ENCODE measurements at places on chromosomes 7 and 10.
A peak's percentile ranks its signal among the peaks of the same experiment; 100 is the strongest.

- peak; percentile 88 for DNase-seq
These were observed 66.4 kb downstream of the ST8SIA6 start for GRCh38 chr10:17387861-17388503.

DNA sequence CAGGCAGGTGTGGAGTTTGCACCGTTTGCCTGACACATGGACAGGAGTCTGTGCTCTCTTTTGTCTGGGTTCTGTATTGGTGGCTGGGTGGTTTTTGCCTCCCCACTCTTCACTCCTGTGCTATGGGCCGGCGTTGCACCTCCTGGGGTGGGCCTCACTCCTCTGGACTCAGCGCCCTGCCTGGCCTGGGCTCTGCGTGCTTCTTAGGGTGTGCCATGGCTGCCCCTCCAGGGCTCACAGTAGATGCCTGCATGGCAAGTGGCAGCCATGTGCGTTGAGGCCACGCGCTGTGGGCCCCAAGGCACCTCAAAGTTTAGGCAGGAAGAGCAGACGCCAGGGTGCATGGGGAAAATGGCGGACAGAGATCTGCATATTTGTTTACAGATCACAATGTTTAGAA, 319.8 kb downstream of the ADARB2 start:
- no peak for DNase-seq

- peak; percentile 8 for DNase-seq
These were observed 84.1 kb upstream of the INHBA start for GRCh38 chr7:41786944-41787343.

- no peak for DNase-seq
These were observed 383.1 kb upstream of the STEAP1 start for GRCh38 chr7:89771003-89771636.

DNA sequence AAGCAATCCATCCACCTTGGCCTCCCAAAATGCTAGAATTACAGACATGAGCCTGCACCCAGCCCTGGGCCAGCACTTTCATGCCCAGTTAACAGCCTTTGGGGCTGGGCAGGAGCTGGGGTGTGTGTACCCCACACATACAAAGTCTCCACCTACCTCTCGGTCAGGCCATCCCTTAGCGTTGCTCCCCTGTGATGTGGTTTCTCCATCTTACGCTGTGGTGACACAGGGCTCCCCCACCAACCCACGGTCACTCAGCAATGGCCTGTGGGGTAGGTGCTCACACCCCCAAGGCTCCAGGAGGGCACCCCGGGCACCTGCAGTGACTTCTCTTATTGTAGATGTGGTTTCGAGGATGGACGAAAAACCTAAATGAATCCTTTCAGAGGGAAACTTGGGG, 58.8 kb downstream of the ASB13 start:
- no peak for DNase-seq

GRCh38 chr10:109762555-109762954, 160.8 kb downstream of the XPNPEP1 start:
- DNase-seq: no peak

DNA sequence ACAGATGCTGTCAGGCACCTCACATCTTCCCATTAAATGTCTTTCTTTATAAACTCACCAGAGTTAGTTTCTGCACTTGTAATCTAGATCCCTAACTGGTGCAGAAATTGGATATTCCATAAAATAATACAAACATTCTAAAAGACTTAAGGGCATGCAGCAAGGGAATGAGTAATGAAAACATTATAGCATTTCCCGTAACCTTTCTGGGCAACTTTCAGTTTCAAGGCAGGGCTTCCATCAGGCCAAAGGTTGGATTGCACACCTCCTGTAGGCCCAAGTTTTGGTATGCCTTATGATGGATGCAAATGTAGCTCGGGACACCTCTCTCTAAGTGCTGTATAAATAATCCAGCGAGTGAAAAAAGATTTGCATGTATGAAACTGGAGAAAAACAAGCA, 129.9 kb upstream of the LYZL2 start:
- DNase-seq: no peak

GRCh38 chr10:58502956-58503355, 9.7 kb upstream of the BICC1 start:
- peak; percentile 34 for DNase-seq

DNA sequence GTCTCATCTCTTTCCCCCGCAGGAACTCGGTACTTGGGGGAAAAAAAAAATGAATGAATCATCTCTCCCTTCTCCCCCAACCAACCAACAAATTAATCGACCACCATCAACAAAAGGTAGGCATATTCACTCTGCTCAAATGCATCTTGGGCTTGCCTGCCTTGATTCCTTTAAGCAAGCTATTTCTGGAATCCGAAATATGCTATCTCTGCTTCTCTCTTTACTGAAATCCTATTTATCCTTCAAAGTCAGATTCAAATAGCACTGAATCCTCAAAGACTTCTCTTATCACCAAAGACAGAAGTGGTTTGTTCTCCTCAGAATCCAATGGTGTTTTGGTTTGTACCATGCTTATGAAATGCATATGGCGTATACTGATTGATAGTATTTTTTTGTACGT, 49.6 kb upstream of the TPK1 start:
- DNase-seq: no peak

DNA sequence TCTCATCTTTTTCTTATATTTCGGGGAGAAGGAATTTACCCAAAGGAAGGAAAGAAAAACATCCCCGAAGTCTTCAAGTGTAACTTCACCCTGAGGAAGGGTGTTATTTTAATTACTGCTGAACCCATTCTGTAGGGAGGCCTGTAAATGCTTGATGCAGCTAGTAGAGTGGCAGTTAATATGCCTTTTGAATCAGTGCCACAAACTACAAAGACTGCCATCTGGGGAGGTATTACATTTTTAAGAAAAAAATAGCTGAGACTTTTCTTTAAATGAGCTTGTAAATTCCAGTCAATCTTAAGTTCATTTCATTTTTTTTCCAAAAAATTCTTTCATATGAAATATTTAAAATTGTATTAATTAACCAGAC, 233.1 kb upstream of the FERD3L start:
- DNase-seq: no peak

- peak; percentile 93 for DNase-seq
These were observed 11.7 kb upstream of the VIM start for GRCh38 chr10:17216217-17216900.

GRCh38 chr7:92242972-92243371, 2.7 kb downstream of the KRIT1 start:
- DNase-seq: no peak

- DNase-seq: no peak
These were observed 225.8 kb downstream of the EXOC4 start for GRCh38 chr7:133478591-133479135.

GRCh38 chr10:27258492-27258837, 17.9 kb upstream of the ACBD5 start:
- no peak for DNase-seq

DNA sequence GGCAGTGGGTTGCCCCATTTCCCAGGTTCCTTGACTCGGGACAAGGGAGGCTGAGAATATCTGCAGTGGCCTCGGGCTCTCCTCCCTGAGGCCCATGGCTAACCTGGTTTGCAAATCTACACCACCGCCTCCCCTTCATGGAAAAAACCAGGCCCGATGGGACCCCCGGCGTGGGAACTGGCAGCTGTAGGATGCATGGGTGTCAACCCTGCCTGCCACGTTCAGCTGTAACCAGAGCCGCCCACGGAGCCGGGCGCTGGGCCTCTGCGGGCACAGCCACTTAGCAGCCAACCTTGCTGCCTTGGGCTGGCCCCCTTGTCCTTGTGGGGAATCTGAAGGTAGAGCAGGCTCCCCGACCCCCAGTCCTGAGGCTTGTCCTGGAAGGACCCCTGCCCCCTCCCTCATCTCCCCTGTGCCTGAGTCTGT, 1.6 kb downstream of the PWWP2B start:
- no peak for DNase-seq

DNA sequence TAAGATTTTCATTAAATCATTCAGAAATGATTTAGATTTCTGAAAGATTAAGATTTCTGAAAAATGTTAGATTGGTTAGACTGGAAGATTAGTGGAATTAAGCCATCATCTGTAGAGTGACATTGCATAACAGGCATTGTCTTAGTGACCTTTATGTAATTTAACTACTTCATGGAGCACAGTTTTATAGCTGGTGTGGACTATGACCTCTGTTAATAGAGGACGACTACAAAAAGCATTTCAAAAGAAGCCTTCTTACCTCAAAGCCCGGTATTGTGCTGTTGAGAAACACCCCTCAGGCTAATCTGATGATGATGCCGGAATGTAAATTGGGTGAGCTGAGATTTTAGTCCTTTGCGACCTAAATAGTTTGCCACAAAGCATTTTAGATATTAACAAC, 55.6 kb downstream of the GALNT11 start:
- peak; percentile 64 for DNase-seq

DNA sequence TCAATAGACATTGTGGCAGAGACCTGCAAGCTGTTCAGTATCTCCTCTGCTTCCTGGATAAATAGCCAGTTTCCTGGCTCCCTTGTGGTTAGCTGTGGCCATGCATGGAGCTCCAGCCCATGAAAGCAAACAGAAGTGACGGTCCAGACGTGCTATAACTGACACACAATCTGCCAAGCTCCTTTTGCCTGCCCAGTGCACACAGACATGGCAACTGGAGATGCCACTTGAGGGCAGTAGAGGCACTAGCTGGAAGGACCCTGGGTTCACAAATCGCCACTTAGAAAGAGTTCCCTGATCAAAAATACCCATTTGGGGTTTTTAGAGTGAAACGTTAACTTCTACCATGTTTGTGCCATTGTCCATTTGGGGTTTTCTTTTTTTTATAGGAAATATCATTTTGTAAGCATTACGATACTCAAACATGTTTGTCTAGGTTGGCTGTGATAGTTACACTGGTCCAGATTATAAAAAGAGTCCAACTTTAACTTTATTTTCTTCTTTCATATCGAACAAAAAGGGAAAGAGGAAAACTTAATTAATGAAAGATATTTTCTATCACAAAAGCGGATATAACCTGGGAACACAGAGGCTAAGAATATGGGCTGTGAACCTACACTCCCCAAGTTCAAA, 31.3 kb downstream of the KIN start:
- DNase-seq: peak; percentile 39

DNA sequence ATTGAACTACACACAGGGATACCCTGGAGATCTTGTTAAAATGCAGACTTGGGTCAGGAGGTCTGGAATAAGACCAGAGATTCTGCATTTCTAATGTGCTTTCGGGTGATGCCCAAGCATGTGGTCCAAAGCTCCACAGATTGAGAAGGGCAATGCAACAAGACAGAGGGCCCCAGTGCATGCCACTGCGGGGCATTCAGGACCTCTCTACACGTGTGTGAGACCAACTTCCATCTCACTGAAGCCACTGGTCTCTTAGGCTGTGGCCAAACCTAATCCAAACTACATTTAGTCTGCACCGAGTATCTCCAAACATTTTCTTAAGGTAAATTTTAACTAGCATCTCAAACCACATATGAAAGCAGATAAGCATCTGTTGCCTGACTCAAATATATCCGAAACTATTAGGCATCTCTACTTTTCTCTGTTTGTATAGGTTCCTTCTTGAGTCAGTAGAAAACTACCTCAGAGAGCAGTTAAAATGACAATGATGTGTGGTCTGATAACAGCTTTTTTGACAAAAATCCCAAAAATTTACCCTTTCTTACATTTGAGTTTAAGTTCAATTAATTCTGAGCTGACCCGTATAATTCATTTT, 107.5 kb downstream of the ELMO1 start:
- DNase-seq: no peak

GRCh38 chr10:61330669-61331068, 122.5 kb downstream of the TMEM26 start:
- no peak for DNase-seq

GRCh38 chr10:11516431-11516746, 95.1 kb downstream of the USP6NL start:
- no peak for DNase-seq

DNA sequence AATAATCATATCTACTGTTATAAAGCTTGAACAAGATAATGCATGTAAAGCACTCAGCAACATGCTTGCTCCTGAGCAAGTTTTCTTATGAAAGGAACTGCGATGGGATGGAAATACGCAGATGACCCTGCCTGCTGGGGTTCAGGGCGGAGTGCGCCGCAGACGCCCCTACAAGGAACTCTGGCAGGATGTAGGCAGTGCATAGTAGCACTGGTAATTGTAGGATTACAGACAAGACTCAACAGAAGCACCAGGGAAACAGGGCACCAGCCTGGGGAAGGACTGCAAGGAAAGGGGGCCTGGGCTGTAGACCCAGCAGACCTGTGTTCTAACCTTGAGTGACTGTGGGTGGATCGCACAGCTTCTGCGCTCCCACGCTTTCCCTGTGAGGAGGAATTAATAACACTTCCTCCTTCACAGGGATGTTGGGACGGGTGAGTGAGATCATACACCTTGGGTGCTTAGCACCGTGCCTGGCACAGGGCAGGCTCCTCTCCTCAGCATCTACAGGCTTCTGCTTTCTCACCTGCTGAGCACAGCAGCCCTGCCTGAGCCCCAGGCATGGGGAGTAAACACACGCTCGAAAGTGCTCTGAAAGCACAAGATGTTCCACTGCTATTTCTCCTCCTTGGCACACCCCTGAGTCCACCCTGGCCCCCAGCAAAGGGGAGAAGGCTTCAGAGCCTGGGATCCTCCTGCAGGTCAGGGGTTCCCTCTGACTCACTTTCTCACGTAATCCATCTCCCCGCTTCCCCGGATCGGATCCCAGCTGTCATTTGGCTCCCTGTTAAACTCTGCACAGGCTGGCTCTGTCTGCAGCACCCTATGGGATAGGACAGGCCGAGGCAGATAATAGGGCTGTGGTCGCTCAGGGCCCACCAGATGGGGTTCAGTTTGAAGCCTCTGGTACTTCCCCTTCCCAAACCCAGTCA, 19.2 kb downstream of the ITPRIP start:
- peak; percentile 89 for DNase-seq

GRCh38 chr7:5767066-5767465, 14.4 kb downstream of the RNF216 start:
- no peak for DNase-seq

DNA sequence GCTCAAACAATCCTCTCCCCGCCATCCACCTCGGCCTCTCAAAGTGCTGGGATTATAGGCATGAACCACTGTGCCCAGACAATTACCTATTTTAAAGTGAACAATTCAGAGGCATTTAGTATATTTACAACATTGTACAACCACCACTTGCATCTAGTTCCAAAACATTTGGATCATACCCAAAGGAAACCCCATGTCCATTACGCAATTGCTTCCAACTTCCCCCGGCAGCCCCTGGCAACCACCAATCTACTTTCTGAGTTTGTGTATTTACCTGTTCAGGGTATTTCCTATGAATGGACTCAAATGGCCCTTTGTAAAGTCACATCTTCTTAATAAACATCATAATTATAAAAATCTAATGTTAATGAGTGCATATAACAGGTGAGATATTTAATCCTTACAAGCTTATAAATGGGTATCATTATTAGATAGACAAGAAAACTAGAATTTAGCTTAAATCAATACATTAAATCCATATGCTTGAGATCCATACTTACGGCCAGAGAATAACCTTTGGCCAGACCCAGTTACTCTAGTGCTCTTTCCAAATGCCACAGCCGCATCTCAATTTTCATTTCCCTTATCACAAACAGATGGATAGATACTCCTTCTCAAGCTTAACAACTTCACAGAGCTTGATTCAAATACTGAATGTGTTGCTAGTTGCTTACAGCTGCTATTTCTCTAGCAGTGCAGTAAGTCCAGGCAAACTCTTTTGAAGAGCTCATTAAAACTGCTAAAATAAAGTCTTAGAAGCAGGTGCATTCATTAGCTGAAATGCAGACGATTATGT, 133.4 kb upstream of the MKLN1 start:
- DNase-seq: no peak

GRCh38 chr7:29328045-29328444, 133.5 kb downstream of the CHN2 start:
- DNase-seq: no peak

GRCh38 chr7:27553273-27553672, 109.4 kb downstream of the HIBADH start:
- no peak for DNase-seq

- DNase-seq: no peak
These were observed 97.9 kb downstream of the NKX6-2 start for GRCh38 chr10:132687893-132688579.

Measured in epithelial cell of esophagus (primary cell).